ENCODE measurements at places on chromosomes 5 and 9. TPM values are rescaled to one million over a fixed set of nuclear protein-coding genes. Genes with fewer than 3 reads are reported as not detected.

Gene TXNDC8
- polyA plus RNA-seq: not detected

Gene QRFP
- not detected for polyA plus RNA-seq

Gene PDCD1LG2
- 20.2 TPM for polyA plus RNA-seq

DNA sequence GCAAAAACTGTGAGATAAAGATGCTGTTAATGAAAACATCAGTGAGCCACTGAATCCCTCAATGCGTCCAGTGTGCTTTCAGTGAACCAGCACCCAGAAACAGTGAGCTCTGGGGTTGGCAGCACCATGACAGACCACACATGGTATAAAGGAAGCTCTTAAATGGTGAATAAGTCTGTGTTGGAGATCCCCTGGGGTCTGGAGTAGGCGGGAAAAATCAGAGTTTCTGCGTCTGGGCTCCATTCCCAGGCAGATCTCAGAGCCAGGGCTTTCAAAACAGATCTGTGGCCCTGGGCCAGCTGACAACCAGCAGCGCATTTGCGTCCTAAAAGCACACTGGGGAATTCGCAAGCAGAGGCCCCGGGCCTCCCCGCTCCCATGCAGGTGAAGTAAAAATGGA, 233.5 kb downstream of the FRMD3 start:
- no peak for DNase-seq

GRCh38 chr5:32909207-32909606, 198.1 kb downstream of the NPR3 start:
- no peak for DNase-seq

DNA sequence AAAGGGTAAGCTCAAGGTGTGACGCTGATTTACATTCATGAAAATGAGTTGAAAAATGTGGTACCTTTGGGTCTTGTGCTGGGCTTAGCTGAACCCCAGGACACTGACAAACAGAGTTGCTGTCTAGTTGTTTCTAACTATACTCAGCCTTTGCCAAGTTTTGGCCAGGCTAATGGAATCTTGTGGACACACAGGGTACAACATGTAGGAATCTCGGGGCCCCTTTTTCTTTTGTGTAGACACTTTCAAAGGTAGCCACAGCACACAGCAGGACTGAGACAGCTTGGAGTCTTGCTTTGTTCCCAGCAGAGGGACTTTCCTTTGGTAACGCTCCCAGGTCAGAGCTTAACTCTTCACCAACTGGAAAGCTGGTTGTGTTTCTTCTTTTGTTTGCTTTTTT, 7.8 kb downstream of the LIX1 start:
- DNase-seq: no peak

DNA sequence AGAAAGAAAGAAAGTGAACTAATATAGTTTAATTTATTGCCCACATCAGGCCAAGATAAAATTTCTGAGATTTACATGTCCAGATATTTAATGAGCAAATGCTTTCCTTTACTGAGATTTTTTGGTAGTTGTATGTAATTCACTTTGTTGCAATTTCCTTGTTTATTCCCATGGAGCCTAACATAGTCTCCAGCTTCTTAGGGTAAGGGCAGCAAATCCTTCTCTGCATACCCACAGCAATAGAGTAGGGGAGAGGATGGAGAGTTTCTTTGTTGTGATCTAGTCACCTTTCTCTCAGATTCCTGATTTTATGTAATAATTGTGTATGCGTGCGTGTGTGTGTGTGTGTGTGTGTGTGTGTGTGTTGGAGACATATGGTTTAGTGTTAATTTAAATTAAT, 51.6 kb upstream of the DPYSL3 start:
- DNase-seq: no peak

GRCh38 chr9:83535736-83536135, 2.5 kb downstream of the FRMD3 start:
- DNase-seq: no peak

- DNase-seq: no peak
These were observed 13.0 kb downstream of the SNX24 start for GRCh38 chr5:122858451-122858850.

Measured in keratinocyte (primary cell).